ENCODE measurements at places on chromosomes 5 and 9.

- DNase-seq = no peak
Measured at GRCh38 chr5:176889321-176890280, 9.5 kb downstream of the HK3 start.

- DNase-seq = no peak
Measured at GRCh38 chr5:14068136-14068535, 75.0 kb upstream of the TRIO start.

GRCh38 chr5:159045165-159045811 is 54.4 kb downstream of the EBF1 start:
- no peak for DNase-seq

DNA sequence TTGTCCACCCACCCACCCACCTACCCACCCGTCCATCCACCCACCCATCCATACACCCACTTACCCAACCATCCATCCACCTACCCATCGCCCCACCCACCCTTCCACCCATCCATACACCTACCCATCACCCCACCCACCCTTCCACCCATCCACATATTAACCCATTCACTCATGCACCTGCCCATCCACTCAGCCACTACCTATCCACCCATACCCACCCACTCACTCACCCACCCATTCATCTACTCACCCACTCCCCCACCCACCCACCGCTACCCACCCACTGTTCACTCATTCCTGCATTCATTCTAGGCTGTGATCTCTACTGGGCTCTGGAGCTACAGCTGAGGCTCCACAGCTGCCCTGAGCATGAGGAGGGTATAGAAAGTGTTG is 117.5 kb upstream of the LMX1B start:
- DNase-seq = no peak

DNA sequence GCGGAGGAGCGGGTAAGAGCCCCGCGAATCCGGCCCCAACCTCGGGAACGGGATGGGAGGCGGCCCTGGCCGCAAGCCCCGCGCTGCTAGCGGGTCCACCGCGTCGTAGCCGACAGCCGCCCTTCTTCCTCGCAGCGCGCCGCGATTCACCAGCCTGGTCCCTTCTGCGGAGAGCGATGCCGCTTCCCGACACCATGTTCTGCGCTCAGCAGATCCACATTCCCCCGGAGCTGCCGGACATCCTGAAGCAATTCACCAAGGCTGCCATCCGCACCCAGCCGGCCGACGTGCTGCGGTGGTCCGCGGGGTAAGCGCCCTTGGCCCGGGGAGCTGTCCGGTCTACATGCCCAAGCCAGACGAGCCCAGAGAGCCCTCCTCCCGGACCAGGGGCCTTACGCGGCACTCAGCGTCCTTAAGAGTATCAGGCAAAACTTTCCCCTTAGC is 335 bp downstream of the ROPN1L start:
- no peak for DNase-seq

- DNase-seq = no peak
Measured at GRCh38 chr9:36129139-36129538, 7.4 kb upstream of the GLIPR2 start.

DNA sequence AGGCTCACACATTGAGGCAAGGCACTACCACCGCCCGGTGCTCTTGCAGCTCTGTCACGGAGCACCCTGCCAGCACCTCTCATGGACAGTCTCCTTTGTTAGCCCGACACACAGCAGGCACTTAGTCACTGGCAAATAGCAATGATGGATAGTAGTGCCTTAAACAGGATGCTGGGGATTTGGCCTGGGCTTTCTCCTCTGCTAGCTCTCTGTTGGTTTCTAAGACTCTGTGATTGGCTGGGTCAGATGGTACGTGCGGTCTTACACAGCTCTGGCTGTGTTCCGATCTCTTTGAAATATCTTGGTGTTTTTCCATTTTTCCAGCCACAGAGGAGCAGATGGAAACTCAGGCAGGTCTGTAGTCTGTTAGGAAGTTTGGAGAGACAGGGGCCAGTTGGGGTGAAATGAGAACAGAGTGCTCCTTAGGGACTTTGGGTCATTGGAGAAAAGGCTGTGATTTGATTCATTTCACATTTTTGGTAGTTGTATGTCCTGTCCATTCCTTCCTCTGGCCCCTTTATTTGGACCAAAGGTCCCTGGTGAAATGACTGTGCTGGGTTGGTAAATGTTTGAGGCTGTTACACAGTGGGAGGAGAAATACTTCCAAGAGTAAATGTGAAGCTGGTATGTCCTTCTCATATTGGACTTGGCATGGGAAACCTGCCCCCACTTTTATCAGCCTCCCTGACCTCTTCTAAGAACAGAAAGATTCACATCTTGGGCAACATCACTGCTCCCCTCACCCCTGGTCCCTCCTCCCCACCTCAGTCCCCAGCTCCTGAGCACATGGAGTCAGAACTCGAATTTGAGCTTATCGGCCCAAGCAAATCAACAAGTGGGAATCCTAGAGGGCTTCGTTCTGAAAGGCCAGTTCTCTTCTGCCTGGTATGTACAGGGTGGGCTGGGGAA is 3.4 kb downstream of the SMIM3 start:
- DNase-seq = no peak

DNA sequence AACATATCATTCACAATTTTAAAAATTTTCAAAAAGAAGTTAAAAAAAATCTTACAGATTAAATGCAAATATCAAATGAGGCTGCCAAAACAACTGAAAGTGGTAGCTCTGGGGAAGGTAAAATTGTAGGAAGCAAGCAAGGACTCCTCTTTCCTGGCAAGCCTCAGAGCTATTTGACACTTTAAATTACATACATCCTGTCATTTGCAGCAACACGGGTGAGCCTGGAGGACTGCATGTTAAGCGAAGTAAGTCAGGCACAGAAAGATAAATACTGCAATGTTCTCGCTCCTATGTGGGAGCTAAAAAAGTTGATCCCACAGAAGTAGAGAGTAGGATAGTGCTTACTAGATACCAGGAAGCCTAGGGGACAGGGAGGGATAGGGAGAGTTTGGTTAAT is 58.0 kb downstream of the LPAR1 start:
- no peak for DNase-seq

DNA sequence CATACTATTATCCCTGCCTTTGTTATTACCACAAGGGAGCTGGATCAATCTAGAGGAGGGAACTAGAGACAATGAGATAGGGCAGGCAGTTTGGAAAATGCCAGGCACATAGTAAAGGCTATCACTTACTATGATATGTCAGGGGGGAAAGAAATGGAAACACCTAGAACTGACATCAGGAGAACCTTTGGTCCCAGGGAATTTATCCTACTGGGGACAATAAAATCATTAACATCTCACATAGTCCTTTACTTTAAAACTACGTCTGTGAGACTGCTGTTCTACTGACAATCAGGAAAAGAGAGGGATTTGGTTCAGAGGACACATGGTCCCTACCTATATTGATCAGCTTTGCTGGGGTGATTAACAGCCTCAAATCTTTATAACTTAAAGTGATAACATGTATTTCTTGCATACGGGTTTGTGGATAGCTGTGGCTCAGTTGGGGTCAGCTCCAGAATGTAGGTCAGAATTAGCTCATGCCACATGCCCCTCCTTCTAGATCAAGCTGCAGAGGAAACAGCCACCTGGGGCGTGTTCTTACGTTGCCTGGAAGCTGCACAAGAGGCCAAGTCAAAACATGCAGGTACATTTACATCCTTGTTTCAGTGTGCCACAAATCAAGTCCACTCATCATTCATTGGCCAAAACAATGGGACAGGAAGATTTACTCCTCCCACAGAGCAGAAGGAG is 43.9 kb upstream of the ALDOB start:
- DNase-seq = no peak
